Frontal cortex (tissue), 4 donors: ENCODE measurements at places on chromosomes 6 and 20. TPM values are rescaled to one million over a fixed set of nuclear protein-coding genes. Genes with fewer than 3 reads are reported as not detected.

DNA sequence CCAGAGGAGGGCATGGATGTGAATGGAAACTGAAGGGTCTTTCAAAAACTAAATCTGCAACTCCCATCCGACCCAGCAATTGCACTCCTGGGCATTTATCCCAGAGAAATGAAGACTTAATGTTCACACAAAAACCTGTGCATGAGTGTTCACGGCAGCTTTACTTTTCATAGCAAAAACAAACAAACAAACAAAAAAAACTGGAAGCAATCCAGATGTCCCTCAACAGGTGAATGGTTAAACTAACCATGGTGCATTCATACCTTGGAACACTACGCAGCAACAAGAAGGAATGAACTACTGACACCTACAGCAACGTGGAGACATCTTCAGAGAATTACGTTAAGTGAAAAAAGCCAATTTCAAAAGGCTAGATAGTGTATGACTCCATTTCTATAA lies 32.2 kb downstream of the PMEPA1 start:
- no peak for DNase-seq

Gene RRAGD
- total RNA-seq = 103 TPM

- peak; percentile 59 for DNase-seq
Observed at GRCh38 chr6:32113386-32114352, 4.5 kb upstream of the TNXB start.

Gene HCRTR2
- total RNA-seq = 30.6 TPM

- no peak for DNase-seq
Observed at GRCh38 chr6:79421707-79422484, 115.3 kb downstream of the LCA5 start.

DNA sequence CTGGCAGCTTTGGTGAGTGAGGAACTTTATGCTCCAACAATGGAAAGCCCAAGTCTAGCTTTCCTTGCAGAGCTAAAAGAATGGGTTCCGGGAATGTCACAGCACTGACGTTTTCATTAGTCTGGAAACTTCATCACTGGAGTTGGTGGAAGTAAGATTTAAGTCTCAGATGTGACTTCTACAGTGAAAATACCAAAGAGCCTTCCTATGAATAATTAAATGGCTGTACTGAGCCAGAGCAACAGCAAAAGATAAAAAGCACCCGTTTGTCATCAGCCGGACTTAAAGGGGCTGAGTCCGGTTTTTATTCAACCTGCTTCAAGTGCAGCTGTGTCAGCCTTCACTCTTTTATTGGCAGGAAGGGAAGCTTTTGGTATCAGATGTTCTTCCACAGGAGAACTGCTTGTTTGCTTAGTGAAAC lies 46.5 kb upstream of the SHLD1 start:
- no peak for DNase-seq

Gene OR2H1
- total RNA-seq = under 0.01 TPM

DNA sequence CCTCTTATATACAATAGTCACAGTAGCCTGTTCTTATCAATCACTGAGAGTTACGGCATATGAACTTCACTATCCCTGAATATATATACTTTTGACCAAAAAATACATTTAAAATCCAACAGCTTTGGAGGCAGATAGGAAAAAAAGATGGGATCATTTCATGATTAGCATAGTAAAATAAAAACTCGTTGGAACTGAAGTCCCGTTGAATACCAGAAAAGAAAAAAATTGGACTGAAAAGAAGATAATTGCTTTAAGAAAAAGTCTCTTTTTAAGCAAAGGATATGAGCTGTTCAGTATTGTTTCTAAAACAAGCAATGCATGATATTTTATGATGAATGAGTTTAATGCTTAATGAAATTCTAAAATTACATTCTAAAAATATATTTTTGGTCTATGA lies 4.4 kb upstream of the FILIP1 start:
- no peak for DNase-seq

DNA sequence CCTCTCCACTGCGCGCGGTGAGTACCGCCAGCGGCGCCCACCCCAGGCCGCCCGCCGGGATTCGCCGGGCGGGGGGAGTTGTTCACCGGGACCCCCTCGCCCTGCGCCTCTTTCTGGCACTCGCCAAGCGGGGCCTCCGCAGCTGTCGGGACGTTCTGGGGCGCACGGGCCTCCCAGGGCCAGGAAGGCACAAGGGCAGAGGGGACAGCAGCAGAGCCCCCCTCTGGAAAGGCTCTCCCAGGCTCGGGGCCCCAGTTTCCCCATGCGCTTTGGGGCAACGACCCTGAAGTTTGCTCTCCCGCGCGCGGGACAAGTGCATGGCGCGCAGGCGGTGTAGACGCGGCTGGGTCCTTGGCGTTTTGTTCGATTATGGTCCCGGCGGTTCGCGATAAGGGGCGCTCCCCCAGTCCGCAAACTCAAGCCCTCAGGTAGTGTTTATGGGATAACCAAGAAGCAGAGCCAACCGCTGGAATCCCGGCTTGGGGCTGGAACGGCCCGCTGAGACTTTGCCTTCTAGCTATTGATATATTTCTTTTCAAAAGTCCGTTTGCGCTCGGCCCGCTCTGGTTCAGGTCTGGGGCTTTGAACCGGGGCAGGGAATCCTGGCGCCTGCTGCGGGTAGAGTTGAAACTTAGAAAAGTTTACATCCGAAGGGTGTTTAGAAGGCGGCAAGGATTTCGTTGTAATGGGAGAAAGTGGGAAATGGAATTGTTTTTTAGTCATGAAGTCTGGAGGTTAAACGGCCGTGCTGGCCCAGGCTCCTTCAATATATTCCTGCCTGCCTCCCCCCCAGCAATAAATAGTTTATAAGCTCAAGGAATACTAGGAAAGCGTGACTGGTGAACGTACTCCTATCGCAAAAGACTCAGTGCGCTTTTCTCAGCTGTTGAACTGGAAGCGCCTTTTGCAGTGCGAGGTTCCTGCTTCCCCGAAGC lies 595 bp downstream of the EYA2 start:
- DNase-seq = no peak

Gene PAX1
- total RNA-seq = not detected

Gene HFE
- 0.41 TPM for total RNA-seq

GRCh38 chr6:722608-723007 lies 29.7 kb upstream of the EXOC2 start:
- DNase-seq = no peak

- DNase-seq = peak; percentile 6
Observed at GRCh38 chr20:13546497-13547131, 92.1 kb downstream of the TASP1 start.

DNA sequence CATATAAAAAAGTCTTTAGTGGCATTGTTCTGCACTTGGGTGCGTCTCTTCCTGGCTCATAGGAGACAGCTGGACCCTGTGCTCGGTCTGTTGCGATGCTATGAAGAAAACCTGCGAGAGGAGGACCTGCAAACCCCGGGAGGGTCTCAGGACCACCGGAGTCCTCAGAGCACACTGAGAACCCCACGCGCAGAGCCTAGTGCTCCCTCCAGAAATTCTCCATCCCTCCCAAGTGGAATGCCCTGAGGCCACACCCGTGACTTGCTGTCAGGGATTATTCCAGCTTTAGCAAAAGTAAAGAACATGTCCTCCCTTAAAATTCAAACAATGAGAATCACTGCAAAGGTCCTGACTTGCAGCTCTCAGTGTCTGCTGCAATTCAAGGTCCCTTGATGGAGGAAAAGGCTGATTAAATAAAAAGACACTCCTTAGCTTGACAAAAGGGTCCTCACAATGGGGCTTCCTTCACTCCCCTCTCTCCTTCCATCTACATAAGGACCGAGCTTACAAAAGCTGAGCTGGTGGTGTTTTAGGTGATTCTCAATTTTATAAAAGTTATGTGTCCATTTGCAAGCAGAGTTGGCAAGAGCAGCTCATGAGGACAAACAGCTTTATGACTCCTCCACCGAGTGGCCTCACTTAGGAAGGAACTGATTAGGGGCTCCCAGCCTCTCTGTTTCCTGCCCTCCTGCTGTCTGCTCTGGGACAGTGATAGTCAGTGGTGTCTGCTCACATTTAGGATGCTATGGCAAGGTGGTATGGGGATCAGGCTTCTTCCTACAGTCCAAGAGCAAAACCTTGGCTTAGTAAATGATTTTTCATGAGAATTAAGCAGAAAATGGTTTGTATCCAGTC lies 97.0 kb downstream of the RAMACL start:
- no peak for DNase-seq

- DNase-seq = peak; percentile 76
Observed at GRCh38 chr20:37564388-37565133, 36.9 kb upstream of the BLCAP start.

DNA sequence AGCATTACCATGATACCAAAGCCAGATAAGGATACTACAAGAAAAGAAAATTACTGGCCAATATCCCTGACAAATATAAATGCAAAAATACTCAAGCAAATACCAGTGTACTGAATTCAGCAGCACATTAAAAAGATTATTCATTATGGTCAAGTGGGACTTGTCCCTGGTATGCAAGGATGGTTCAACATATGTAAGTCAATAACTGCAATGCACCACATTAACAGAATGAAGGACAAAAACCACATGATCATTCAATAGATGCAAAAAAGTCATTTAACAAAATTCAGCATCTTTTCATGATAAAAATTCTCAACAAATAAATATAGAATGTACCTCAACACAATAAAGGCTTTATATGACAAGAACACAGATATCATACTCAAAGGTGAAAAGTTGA lies 9.1 kb upstream of the DEFB125 start:
- DNase-seq = no peak

DNA sequence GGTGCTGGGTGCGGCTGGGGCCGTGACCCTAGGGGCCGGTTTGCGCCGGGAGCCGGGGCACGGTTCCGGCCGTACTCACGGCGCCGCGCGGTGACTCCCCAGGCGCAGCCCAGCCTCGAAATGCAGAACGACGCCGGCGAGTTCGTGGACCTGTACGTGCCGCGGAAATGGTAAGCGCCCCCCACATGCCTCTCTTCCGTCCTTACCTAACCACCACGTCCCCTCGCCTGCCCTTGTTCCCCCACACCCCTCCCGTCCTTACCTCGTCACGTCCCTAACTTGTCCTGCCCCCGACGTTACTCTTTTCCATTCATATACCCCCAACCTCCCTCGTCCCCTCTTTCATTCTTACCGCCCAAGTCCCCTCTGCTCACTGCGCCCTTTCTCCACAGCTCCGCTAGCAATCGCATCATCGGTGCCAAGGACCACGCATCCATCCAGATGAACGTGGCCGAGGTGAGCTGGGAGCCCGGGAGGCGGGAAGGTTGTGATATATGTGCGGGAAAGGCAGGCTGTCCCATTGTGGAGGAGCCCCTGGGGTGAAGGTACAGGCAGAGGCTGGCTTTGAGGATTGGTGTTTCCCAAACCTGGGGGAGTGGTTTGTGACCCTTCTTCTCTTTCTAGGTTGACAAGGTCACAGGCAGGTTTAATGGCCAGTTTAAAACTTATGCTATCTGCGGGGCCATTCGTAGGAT lies 463 bp downstream of the RPS21 start:
- DNase-seq = no peak

- no peak for DNase-seq
Observed at GRCh38 chr6:122953766-122954165, 42.3 kb upstream of the CLVS2 start.

DNA sequence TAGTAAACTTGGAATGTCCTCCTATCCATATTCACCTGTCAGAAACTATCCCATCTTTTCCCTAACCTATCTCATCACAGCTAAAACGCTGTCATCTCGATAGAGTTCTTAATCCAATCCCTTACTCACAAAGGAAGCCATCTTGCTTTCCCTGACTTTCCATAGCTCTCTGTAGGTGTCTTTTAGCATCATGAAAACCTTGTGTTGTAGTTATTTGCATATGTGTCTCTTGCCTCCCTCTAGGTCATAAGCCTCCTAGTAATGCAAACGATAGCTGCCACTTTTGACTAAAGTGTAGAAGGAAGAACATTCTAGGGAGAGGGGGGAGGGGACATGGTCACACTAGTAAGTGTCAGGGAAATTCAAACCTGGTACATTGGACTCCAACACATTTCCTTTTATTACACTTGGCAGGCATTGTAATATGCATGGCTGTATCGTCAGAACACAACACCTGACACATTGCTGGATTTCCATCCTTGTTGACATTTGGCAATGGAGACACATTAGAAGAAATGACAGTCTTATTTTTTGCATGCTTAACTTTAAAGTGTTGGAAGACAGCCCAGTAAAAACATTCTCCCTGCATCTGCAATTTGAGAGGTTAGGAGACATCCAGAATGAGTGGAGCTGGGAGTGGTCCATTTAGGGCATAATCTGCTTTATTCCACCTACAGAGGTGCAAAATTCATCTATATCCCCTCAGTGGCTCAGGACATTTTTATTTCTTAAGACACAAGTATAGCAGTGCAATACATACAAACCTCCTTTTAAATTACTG lies 283.4 kb downstream of the HAO1 start:
- no peak for DNase-seq

Gene ESR1
- under 0.01 TPM for total RNA-seq

DNA sequence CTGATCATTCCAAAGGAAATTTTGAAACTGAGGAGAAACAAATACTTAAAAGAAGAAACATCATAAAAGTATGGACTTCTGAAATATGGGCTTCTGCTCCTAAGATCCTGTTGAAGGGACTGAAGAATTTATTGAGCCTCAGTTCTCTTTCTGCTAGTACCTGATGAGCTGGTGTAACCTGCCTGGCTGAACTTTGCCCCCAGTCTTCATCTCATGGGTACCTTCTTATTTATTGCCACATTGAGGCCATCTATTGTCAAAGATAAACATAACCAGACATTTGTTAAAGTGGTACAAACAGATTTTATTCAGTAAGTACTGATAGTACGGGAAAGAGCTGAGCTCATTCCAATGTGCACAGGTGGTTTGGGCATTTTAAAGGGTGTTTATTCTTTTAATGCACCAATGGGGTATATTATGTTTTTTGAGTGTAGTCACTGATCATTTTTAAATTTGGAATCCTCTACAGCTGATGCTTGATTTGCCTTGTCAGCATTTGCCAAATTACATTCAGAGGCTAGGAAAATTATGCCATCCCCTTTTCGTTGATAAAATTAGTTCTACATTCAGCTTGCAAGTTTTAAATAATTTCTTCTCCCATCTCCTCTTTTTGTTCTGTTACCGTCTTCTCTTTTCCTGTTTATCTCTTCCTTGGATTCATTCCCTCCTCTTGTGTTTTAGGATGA lies 118.2 kb downstream of the PRIM2 start:
- DNase-seq = no peak

Gene DOK5
- total RNA-seq = 236 TPM

DNA sequence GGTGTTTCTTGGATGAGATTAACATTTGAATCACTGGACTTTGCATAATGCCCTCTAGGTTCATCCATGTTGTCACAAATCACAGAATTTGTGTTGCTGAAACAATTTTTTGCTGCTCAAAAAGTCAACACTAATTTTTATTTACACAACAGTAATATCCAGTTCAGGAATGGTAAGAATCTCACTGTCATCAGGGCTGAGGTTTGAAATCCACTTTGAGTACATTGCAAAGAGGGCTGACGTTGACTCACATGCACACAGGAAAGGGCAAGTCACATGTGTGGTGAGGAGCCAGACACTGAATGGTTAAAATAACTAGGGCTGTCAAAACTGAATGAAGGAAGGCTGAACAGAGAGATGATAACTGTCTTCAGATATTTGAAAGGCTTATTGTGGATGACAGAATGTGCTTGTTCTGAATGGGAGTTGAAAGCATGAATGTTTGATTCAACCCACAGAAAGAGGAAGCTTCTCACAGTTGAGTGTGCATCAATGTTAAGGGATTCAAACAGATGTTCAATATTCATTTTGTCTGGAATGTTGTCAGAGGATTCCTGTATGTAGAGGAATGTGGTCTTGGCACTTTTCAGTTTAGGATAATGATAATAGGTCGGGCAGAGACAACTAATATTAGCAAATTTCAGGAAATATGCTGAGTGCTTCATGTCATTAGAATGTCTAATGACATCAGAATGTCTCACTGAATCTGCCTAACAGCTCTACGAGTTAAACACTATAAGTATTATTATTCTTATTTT lies 3.6 kb upstream of the ADGRG6 start:
- no peak for DNase-seq

Gene DCDC2
- total RNA-seq = 2.4 TPM

- DNase-seq = no peak
Observed at GRCh38 chr6:36130667-36131510, 576 bp downstream of the MAPK13 start.
